ENCODE measurements at places on chromosomes 6 and 20.

- no peak for DNase-seq
Measured at GRCh38 chr6:134199848-134200606, 117.9 kb downstream of the SGK1 start.

DNA sequence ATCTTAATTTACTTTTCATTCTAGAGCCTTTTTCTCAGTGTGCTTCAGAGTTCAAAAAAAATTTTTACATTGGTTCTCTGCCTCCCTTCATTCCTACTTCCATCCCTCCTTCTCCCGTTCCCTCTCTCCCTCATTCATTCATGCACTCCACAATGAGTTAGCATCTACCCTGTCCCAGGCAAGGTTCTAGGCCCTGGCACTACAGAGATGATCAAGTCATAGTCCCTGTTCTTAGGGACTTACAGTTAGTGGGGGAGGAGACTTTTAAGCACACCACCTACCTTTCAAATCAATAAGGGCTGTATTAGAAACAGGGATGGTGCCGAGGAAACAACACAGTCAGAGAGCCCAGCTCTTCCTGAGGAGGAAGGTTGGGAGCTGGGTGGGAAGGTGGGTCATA lies 40.3 kb downstream of the MAP3K5 start:
- DNase-seq = no peak

GRCh38 chr20:45921337-45922189 lies 9.6 kb upstream of the PLTP start:
- no peak for DNase-seq

DNA sequence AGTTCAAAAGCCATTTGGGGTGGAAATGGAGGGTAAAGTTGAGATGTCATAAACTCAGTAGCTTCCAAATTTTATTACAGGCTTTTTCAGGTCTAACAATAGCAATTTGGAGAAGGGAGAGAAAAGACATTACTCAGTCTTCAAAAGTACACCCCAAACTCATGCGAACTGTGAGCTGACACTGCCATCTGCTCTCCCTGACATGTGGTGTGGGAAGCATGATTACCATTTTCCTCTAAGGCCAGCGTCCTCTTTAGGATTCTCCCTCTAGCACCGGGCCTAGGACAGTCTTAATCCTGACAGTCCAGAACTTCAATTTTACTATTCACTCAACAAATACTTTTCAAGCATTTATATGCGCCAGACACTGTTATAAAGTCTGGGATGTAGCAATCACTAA lies 536.0 kb upstream of the JARID2 start:
- DNase-seq = no peak

- no peak for DNase-seq
Measured at GRCh38 chr20:10970109-10970508, 296.3 kb upstream of the JAG1 start.

- DNase-seq = no peak
Measured at GRCh38 chr6:137647762-137648447, 153.7 kb upstream of the OLIG3 start.
